CMK (cell line): ENCODE measurements at places on chromosomes 4 and X.

DNA sequence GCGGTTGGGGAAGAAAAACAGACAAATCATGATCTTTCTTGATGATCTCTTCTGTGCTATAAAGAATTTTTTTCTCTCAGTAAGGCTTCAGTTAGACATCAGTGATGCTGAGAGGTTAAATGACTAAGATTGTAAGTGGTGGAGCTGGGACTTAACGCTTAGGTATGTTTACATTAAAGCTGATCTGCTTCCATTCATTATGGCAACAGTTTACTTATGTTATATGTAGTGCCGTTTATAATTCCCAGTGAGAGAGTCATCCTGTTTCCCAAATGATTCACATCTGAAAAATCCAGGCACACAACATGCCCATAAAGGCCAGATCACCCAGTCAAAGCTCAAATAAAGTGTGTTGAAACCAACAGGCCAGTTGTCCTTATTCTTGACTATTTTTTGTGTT lies 50.1 kb downstream of the CENPVL3 start:
- DNase-seq, result no peak

GRCh38 chr4:8032381-8032780 lies 92.7 kb upstream of the AFAP1 start:
- DNase-seq, result no peak

GRCh38 chrX:40573763-40574162 lies 7.0 kb upstream of the ATP6AP2 start:
- peak; percentile 35 for DNase-seq

DNA sequence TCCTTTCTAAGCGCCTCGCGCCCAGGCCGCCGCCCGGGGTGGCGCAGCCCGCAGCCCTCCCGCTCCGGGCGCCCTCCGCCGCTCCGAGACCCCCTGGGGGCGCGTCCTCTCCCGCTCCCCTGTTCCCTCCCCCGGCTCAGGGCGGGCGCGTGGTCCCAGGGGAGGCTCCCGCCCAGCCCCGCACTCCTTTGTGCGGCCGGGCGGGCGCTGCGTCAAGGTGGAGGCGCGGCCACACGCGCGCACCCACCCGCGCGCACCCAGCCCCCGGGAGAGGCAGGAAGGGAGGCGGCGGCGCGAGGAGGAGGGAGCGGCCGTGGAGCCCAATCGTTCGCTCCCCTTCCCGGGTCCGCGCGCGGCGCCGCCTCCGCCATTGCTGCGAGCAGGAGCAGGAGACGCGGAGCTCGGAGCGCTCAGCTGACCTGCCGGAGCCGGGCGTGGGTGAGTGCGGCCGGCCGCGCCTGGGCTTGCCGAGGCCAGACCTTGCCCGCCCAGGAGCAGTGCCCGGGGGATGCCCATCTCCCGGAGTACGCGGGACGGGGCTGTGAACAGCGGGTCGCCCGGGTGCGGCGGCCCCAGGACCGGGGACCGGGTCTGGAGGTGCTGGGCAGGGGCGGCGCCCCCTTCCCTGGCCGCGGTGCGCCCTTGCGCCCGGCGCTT lies at the start of gene NSG1:
Gene NSG1 (plus strand): TSS at position 367 of the 657 bp plus-strand sequence. CDS start 528 bp downstream, outside the sequence.
- no peak for DNase-seq

GRCh38 chrX:30570505-30570904 lies 7.1 kb downstream of the TASL start:
- DNase-seq, result no peak

DNA sequence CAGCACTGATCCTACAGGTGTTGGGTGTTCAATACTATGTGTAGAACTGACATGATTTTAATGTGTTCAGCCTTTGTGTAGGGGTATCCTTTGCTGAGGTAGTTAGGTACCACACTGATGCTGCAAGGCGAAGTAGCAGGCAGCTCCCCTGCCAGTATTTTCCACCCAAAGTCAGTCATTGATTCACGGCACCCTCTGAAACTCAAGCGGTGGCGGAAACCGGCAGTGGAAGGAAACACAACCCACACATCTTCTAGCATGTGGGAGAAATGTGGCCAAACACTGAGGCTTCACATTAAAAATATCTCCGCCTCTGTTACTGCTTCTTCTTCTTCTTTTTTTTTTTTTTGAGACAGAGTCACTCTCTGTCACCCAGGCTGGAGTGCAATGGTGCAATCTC lies 126.3 kb downstream of the AASDH start:
- DNase-seq, result no peak

DNA sequence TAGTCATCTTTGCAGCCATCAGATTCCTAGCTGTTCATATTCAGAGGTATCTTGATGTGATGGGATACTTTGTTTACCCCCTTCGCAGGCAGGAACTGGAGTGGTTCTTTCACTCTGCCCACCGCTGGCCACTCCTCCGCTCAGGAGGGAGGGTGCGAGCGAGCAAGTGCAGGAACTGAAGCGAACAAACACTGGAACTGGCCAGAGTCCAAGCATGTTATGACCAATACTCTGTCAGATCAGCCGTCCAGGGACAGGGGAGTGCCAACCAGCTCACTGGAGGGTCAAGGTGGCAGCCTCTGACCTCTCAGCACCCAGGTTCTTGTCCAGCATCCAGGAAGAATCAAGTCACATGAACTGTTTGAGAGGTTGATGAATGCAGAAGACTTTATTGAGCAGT lies 18.0 kb upstream of the MANBA start:
- no peak for DNase-seq

- DNase-seq, result no peak
These were observed 55.0 kb upstream of the RASGEF1B start for GRCh38 chr4:81526706-81527105.

GRCh38 chrX:123277347-123277746 lies 93.3 kb downstream of the GRIA3 start:
- no peak for DNase-seq

DNA sequence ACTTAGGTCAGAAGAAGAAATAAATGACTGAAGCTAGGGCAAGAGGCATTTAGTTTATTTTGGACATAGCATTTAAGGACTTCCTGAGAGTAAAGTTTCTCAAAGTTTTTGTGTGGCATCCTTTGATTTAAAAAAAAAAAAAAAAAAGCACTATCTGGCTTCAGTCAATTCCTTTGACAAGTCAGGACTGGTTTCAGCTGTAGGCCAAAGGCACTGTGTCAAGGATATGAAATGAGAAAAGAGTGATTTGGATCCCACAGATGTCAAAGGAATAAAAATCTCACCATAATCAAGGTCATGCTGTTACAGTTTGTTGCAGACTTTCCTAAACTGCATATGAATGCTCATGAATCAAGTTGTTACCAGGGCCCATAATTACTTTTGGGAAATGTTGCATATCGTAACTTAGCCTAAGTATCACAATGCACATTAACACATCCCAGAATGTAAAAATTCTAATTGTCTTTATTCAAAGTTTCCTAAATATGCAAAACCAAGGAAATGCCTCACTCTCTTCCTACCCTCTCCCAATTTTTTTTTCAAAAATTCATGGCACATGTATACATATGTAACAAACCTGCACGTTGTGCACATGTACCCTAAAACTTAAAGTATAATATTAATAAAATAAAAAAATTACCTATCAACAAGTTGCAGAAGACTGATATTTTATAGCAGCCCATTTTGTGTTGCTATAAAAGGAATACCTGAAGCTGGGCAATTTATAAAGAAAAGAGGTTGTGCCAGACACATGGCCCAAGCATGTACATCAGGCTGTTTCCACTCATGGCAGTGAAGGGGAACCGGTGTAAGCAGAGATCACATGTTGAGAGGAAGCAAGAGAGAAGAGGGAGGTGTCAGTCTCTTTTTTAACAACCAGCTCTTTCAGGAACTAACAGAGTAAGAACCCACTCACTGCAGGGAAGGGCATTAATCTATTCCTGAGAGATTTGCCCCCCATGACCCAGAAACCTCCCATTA lies 33.7 kb upstream of the ADAMTS3 start:
- no peak for DNase-seq

DNA sequence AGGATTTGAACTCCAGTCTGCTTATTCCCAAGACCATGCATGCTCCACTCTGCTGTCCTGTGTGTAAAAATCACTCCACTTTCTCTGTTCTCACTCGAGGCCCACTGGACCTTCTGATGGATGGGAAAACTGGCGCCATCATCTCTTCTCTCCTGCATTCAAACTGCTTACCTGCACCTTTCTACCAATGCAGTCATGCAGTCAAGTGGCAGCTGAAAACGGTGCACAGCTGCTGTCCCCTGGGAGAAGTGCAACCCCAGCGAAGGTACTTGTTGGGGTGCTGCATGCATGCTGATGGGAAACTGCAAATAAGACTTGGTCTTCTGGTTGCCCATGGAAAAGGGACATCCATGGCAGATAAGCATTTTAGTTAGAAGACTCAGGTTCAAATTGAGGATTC lies 147.1 kb downstream of the EVC2 start:
- no peak for DNase-seq

- DNase-seq, result no peak
These were observed 317 bp downstream of the CMC4 start for GRCh38 chrX:155070663-155070974.

DNA sequence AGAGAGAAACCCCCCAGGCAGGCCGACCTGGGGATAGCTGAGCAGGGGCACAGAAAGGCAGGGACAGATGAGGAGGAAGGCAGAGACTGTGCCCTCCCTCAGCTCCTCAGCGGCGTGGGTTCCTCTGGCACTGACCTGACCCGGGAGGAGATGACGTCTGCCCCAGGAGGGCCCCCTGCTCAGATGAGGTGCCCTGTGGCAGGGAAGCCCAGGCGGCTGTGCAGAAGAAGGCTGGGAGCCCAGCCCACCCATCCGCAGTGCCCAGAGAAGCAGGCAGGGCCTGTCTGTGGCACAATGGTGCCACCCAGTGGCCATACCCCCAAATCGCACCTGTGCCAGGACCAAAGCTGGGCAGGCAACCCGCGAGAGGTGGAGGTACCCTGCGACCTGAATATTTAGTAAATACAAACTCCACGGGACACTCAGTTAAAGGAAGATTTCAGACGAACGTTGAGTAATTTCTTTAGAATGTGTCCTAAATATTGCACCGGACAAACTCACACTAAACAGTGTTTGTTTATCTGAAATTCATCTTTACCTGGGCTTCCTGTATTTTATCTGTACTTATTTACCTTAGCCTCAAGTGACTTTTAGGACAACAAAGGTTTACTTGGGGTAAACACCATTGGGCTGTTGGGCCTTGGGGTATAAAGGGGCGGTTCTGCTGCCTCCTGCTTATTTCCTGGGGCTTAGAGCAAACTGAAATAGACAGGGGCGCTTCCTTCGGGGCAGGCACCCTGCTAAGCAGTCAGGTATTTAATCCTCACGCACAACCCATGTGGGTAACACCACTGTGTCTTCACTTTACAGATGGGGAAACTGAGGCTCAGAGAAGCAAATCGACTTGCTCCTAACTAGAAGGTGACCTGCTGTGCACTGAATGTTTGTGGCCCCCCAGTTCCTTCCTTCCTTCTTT lies 46.5 kb upstream of the HMX1 start:
- DNase-seq, result peak; percentile 33

GRCh38 chr4:98493296-98493695 lies 165.1 kb downstream of the TSPAN5 start:
- no peak for DNase-seq

GRCh38 chrX:33156152-33156726 lies 55.1 kb downstream of the DMD start:
- no peak for DNase-seq
